H9 (cell line): ENCODE measurements at places on chromosomes 2 and 18. TPM values are rescaled to one million over a fixed set of nuclear protein-coding genes. Genes with fewer than 3 reads are reported as not detected.

Gene DPYSL5
- total RNA-seq: 6.4 and 6.9 TPM in 2 replicates

Gene REG3A
- not detected in 2 replicates for total RNA-seq

DNA sequence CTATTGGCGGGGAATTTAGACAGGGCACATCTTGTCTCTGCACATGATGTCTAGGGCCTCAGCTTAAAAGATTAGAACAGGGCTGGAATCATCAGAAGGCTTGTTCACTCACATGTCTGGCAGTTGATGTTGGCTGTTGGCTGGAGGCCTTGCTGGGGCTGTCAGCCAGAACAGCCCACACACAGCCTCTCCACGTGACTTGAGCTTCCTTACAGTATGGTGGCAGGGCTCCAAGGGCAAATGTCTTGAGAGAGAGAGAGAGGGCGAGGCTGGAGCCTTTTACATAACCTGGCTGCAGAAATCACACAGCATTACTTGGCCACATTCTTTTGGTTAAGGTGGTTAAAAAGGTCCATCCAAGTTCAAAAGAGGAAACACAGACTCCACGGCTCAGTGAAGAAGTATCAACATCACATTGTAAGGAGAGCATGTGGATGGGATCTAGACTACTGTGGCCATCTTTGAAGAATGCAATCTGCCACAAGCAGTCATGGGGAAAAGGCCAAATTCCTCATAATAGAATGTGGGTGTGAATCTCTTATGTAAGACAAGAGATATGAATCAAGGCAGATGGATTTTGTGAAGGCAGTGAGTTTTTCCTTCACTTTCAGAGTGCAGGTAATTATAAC is 30.4 kb downstream of the SRSF7 start:
- DNase-seq: no peak

DNA sequence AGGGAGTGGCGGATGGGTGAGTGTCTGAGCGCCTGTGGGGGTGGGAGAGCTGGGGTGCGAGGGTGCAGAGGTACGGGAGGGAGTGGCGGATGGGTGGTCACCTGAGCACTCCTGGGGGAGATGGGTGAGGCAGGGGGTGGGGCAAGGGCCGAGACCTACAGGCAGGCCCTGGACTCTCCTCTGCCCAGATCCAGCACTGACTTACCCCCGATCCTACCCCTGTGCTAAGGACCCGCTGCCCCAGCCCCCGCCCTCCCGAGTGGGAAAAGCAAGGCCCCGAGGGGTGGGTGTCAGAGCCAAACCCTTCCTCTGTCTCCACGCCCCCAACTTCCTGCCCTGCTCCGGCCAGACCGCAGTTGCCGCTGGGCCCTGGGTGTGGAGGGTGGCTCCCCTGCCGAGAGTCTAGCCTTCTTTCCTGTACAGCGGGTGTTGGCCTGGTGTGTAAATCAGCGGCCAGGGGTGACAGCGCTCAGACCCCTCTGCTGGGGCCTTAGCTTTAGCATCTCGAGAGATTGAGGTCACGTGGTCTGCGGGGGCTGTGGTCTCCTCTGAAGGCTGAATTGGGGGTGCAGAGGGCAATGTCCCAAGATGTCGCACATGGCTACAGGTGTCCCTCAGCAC is 12.5 kb downstream of the BOK start:
- DNase-seq: peak; percentile 28

DNA sequence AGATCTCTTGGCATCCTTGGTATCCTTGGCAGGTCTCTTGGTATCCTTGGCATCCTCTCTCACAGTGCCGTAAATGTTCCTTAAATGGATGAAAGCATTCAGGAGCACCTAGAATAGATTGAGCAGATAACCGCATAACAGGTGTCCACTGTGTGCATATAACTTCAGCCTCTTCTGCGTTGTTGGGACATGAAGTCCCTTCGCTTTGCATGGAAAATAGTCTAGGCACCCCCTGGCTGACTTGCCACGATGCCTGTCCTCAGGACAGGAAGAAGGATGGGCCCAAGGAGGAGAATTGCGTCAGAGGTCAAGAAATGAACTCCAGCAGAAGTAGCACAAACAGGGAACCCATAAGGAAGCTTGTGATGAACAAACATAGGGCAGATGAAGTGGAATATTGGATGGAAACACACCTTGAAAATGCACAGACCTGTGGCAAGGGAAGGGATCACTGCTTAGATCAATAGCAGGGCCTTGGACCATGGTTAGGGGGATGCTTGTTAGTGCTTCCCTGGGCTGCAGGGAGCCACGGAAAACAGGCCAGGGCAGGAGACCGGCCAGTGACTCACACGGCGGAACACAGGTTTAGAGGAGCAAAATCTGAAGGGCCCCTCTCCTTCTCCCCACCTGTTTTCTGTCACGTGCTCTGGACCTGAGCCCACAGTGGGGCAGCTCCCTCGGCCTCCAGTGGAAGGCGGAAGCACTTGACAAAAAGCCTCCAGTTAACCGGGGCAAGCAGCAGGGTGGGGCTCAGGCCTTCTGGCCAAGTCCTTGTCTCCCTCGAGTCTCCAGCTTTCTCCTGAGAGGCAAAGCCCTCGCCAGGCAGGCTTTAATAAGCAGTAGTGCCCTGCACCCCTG is 99.2 kb upstream of the ASAP2 start:
- no peak for DNase-seq

DNA sequence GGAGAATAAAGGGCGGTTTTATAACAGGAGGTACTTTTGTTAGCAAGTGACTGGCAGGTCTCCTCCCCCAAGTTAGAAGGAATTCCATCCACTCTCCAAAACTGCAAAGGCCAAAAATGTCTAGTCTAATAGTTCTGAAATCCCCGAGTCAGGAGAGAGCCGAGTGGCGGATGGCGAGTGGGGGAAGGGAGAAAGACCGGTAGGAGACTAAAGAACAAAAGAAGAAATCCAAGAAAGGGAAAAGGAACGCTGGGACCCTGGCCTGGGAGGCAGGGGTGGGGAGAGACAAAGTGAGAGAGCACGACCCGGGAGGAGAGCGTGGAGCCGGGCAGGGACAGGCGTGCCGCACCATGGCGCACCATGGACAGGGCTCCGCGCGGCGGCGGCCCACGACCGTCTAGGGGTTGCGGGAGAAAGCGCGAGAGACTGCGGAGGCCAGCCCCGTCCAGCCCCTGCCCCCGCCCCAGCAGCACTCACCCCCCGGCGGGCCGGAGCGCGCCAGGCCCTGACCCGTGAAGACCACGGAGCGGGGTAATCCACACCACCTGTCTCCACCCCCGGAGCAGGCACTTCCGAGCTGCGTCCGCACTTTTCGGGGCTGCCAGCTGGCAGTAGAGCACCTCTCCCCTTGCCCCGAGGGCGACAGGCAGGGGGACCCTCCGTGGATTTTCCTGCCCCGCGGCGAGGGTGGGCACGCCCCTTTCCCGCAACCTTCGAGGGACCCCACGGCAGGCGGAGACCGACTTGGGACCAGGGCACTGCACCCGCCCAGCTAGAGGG is 1.6 kb downstream of the CDH2 start:
- peak; percentile 48 for DNase-seq
